ENCODE measurements at places on chromosomes 4 and X.

DNA sequence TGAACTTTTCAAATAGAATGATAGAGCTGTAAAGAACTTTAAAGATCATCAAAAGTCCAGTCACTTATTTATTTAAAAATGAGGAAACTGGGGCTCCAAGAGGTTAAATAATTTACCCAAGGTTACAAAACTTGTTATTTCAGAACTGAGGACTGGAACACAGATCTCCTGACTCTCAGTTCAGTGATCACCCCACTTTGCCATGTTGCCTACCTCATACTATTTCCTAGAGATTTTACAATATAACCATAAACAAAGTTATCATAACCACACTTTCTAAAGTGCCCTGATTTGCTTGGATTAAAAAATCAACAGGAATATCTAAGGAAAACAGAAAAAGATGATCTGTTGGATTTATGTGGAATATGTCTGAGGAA is 7.4 kb upstream of the ACSL4 start:
- DNase-seq = no peak

DNA sequence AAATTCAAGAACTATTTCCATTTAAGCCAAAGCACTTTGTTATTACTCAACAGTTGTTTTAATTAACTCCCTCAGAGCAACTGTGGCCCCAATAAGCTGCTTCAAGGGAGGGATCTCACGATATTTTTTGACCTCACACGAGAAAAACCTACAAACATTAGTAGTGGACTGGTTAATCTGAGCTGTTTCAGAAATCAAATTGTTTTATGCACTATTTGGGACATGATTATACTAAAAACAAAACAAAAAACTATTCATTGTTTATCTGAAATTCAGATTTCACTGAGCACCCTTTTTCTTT is 74.3 kb downstream of the DCHS2 start:
- no peak for DNase-seq

DNA sequence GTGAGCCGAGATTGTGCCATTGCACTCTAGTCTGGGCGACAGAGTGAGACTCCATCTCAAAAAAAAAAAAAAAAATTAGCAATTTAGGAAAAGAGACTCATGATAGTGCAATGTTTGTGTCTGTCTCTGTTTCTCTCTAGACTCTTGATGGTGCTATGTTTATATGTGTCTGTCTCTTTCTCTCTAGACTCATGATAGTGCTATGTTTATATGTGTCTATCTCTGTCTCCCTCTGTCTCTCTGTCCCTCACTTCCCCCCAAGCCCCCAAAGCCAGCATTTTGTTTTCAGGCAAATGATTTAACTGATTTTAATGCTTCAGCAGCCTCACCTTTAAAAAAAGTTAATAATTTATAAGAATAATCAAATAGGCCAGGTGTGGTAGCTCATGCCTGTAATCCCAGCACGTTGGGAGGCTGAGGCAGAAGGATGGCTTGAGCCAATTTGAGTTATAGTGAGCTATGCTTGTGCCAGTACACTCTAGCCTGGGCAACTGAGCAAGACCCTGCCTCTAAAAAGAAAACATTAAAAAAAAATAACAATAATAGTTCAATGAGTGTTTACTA is 6.9 kb downstream of the MOB1B start:
- no peak for DNase-seq

GRCh38 chr4:99665983-99666382 is 8.4 kb upstream of the C4orf54 start:
- DNase-seq = no peak

DNA sequence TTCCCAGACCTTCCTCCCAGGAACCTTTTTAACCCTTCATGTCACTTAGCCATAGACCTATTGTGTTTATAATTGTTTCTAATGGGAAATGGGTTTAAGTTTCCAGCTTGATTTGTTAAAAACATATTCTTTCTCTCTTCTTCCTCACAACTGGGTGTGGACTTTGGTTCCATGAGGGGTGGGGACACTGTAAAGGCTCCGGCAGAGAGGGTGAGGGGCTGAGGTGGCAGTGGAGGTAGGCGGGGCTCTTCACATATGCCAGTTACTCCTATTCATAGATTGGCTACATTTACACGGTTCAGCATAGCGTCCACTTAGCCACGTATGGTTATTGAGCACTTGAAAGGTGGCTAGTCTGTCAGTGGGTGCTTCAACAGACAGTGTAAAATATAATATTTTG is 7.8 kb downstream of the INTS6L start:
- no peak for DNase-seq

- peak; percentile 63 for DNase-seq
Observed at GRCh38 chrX:55710701-55711100, 6.8 kb upstream of the RRAGB start.

- no peak for DNase-seq
Observed at GRCh38 chr4:8524595-8525382, 55.4 kb upstream of the GPR78 start.

DNA sequence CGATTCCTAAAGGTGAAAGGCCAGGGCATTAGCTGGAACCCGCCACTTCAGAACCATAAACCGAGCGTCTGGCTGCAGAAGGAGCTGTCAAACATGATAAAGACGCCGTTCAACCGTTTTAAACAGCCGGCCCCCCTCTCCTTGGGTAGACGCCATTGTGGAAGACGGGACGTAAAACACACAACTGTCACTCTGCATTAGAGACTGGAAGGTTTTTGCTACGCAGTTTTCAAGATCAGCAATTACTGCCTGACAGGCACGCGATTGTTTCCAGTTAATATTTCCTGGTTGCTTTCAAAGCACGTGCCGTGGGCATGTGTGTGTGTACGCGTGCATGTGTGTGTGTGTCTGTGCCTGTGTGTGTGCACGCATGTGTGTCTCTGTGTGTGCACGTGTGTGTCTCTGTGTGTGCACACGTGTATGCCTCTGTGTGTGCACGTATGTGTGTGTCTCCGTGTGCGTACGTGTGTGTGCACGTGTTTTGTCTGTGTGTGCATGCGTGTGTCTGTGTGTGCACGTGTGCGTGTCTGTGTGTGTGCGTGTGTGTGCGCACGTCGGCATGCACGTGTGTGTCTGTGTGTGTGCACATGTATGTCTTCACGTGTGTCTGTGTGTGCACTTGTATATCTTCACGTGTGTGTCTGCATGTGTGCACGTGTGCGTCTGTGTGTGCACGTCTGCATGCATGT is 48.8 kb downstream of the SHOX start:
- no peak for DNase-seq

GRCh38 chrX:146264763-146265375 is 447.2 kb downstream of the SLITRK2 start:
- no peak for DNase-seq

GRCh38 chrX:12245650-12246645 is 107.7 kb downstream of the FRMPD4 start:
- DNase-seq = no peak

DNA sequence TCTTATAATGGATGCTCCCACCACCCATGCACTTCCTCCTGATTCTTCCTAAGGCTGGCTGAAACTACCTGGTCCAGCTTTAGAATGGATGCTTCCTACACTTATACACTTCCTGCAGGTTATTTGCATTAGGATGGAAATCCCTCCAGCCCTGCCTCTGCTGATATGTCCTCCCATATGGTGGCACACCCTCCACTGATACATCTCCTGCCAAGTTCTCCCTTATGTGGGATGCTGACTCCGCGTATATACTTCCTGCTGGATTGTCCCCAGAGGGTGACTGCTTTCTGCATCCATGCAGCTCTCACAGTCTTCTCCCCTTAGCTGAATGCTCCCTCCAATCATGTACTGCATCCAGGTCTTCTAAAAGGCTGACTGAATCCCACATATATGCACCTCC is 254.6 kb upstream of the FAM47C start:
- DNase-seq = no peak

DNA sequence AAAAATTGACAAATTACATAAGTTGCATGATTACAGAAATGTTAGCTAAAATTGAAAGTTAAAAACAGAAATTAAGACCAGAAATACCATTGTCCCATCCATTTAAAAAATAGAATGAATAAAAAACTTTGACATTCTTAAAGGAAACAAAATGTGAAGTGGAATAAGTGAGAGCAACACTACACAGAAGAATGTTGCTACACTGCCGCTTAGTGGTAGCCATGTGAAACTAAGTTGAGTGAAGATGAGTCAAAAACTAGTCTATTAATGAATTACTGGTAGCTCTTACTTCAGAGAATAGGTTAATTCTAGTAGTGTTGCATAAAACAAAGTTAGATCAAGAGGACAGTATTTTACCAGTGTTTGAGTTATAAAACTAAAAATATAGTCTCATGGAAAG is 571.0 kb upstream of the KLHL4 start:
- peak; percentile 6 for DNase-seq

DNA sequence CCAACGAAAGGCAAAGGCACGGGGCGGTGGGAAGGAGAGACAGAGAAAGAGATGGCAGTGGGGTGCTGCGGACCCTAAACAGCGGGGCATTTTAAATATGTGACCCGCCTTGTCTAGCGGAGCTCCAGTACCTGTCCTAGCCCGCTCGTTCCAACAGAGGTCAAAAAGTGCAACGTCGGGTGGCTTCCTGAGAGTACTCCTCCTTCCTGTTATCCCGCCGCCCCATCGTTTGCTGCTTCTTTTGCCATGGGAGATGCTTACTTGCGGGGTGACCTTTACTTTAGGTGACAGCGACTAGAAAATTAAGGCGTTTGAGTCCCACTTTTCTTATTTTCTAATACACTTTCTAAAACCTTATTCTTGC is 735 bp downstream of the NRK start:
- DNase-seq = no peak

- no peak for DNase-seq
Observed at GRCh38 chr4:156676116-156676851, 295.3 kb downstream of the PDGFC start.

GRCh38 chrX:31260351-31260750 is 188.5 kb upstream of the FTHL17 start:
- DNase-seq = no peak

DNA sequence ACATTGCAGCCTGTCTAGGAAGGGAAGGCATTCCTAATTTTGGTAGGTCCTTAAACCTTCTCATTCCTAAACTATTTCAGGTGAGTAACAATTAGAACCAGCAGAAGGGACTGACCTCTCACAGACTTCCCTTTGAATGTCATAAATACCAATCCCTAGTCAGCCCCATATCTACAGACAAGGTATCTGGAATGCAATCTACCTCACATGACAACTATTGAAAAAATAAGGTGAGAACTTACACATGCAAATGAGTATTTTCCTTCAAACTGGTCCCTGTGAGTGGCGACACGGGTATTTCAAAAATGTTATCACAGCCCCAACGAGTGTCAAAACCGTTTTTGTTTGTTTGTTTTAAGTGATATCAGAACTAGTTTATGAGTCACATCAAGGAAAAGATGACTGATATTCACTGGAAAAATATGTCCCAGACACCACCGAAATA is 102.4 kb upstream of the VCX2 start:
- DNase-seq = no peak

- DNase-seq = no peak
Observed at GRCh38 chr4:173211222-173211621, 42.6 kb downstream of the GALNT7 start.
